Stimulated activated CD4-positive, alpha-beta T cell treated with anti-CD3 and anti-CD28 coated beads, Interleukin-1b, Interleukin-23, amount 100 ng/mL, for 1 hour (primary cell): ENCODE measurements at places on chromosomes 11 and 22.
A peak's percentile ranks its signal among the peaks of the same experiment; 100 is the strongest.

DNA sequence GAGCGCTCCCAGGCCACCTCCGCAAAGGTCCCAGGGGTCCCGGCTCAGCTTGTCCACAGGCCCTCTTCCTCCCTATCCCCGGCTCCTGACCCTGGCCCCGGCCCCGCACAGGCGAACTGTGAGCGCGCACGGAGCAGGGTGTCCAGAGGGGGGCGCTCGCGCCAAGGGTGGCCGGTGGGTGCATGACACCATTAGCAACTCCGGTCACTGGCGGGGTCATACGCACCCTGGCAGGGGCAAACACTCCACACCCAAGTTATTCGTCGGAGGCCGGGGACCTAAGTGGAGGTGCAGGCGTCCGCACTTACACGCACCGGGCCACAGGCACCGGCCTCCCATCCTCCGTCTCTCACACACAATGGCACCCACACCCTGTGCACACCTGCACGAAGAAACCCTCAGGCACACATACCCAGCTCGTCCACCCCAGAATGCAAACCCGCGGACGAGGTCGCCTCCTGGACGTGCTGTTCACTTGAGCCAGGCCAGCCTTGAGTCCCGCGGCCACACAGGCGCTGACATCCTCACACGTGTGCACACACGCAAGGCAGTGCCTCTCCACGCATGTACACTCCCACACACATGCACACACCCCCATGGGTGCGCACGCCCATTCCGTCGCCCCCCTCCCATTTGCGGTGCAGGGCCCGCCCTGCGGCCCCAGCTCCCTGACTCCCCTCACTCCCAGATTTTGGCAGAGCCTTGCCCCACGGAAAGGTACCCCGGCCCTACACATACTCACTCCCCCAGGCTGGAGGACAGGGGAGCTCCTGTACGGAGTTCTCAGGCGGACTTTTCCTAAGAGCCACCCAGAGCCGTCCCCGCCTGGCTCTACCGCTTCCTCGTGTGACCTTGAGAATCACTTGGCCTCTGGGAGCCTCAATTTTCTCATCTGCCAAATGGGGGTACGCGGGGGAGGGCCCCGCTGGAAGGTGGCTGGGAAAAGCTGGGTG lies at the start of gene RASGRP2:
TSS of gene RASGRP2 (minus strand) at position 552 of the 953 bp plus-strand sequence. CDS start 1,276 bp downstream, outside the sequence.
- DNase-seq, result peak; percentile 65

DNA sequence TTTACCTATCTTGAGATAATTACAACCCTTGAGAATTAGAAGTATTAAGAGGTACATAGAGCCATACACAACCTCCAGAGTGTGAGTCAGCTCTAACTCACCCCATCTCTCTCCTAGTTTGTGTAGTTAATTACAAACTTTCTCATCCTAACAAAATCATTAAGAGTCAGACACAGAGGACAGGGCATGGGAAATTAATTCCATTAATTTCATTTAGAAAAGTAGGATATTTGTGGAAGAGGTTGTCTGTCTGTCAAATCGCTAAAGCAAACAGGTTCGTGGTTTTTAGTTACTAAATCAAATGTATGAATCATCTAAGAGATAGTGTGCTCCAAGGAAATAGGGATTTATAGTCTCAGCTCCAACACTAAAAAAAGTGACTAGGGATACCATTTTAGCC lies 1261.4 kb upstream of the TENM4 start:
- DNase-seq, result no peak

DNA sequence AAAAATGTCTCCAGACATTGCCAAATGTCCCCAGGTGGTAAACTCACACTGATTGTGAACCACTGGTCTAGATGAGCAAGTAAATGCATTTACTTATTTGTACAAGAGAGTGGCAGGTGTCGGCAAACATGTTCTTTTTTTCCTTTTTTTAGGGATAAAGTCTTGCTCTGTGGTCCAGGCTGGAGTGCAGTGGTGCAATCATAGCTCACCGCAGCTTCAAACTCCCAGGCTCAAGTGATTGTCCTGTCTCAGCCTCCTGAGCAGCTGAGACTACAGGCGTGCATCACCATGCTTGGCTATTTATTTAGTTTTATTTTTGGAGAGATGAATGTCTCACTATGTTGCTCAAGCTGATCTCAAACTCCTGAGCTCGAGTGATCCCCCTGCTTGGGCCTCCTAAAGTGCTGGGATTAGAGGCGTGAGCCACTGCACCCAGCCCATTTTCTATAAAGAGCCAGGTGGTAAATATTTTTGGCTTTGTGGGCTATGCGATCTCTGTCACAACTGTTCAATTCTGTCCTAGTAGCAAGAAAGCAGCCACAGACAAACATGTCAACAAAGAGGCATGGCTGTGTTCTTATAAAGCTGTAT lies 1.4 kb downstream of the VPREB1 start:
- DNase-seq, result no peak

GRCh38 chr22:31748490-31748889 lies 1.4 kb downstream of the PRR14L start:
- DNase-seq, result no peak

DNA sequence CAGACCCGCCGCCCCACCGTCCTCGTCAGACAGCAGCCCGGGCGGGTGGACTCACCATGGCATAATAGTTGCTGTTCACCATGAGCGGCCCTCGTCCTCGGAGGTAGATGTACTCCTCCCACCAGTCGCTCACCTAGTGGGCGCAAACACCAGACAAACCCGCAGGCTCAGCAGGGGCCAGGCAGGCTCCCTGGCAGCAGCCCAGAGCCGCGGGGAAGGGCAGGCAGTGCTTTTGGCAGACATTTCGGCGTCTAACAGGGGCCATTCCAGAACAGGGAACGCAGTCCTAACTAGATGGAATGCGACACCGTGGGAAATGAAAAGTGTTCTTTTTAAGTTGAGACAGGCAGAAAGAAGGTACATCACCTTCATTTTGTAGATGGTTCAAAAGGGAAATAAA lies 44.9 kb downstream of the CPT1A start:
- no peak for DNase-seq

- no peak for DNase-seq
Measured at GRCh38 chr11:86481399-86481798, 106.7 kb downstream of the CCDC81 start.
